ENCODE measurements at places on chromosomes 3 and 15.

- no peak for DNase-seq
Measured at GRCh38 chr3:106957029-106957428, 420.2 kb upstream of the CCDC54 start.

DNA sequence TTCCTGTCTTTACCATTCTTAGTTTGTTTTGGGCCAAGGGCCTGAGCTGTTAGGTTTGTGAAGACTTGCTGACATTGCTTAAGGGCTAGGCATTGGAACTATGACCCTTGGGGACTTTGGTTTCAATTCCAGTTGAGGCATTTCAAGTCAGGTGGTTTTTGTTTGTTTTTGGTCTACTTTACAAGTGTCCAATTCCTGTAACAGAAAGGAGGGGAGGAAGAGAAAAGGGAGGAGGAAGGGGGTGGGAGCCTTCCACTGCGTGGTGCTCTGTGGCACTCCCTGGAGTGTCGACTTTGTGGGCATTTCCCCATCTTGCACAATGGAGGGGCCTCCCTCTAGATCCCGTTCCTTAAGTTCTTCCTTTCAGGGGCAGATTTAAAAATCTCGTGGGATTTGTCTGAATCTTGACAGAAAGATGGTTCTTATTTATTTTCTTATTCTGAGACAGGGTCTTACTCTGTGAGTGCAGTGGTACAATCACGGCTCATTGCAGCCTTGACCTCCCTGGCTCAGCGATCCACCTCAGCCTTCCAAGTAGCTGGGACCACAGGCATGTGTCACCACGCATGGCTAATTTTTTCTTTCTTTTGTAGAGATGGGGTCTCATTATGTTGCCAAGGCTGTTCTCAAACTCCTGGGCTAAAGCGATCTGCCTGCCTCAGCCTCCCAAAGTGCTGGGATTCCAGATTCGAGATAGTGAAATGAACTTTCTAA, 59.5 kb upstream of the RYK start:
- no peak for DNase-seq

DNA sequence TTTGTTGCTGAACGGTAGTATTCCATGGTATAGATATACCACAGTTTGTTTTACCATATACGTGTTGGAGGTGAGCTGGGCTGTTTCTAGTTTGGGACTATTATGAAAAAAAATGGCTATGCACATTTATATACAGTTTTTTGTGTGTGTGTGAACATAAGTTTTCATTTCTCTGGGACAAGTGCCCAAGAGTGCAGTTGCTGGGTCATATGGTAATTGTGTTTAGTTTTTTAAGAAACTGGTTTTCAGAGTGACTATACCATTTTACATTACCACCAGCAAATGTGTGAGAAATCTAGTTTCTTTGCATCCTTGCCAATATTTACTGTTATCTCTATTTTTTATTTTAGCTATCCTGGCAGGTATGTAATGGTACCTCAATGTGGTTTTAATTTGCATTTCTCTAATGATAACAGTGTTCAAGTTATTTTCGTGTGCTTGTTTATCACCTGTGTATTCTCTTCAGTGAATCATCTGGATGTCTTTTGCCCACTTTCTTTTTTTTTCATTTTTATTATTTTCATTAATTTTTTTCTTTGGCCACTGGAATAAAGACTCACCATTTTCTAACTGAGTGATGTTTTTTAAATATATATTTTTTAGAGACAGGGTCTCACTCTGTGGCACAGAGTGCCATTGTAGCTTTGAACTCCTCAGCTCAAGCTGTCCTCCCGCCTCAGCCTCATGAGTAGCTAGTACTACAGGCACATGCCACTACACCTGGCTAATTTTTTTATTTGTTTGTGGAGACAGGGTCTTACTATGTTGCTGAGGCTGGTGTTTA, 75.3 kb downstream of the ZNF609 start:
- no peak for DNase-seq

DNA sequence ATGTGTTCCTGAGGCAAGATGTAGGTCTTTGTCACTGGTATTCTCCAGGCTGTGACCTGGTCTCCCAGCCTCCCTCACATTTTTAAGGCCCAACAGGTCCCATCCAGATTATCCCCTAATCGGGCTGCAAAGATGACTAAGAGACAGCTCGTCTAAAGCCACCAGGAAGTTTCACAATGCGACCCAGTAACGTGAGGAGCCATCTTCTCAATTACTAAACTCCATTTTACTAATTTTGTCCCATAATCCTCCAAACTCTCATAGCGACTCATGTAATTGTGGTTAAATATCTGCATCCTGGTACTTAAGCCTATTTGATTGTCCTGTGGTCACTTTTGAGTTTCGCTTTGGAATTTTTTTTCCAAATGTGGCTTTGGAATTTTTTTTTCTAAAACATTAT, 8.7 kb upstream of the PLA2G4F start:
- DNase-seq, result no peak

DNA sequence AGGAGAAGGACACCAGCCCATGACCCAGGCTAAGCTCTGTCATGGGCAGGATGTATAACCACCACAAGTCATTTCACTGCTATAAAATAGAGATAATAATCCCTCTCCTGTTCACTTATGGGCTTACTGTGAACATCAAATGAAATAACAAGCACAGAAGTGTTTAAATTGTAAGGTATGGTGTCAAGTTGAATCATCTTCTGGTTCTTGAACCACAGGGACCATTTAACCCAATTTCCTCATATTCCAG, 44.3 kb upstream of the TLE3 start:
- DNase-seq, result no peak

DNA sequence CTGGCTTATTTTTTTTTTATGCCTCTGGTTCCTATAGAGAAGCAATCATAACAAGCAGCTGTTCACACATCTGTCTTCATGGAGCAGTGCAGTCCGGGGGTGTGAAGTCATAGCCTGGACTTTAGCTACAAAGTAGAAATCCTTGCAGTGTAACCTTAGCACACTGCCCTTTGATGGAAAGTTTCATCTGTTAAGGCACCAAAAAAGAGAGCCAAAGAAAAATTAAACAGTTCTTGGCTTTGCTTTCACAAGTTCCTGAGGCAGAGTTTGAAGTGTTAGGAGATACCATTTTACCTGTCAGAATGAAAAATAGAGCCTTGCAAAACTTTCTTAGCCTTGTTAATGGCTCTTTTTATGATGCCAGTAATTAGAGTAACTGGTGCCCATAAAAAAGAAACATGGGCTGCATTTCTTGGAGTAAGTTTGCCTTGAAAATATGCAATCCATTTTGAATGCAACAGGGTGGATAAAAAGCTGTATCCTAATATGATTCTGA, 84.1 kb downstream of the PIK3R4 start:
- no peak for DNase-seq

DNA sequence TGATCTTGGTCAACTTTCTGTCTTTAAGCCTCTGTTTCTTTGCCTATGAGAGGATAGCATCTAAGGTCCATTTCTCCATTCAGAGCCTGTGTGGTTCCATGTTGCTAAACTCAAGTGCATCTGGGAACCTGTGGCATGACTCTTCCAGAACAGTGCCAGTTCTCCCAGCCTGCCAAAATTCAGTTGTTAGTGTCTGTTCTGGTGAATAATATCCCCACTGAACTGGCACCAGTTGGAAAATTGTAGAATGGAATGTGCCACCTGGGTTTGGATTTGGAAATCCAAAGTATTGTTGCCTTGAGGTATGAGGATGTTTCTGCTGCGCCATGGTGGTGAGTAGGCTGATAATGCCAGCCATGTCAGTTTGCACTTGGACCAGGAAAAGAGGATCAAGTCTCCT, 31.3 kb downstream of the TIMP4 start:
- DNase-seq, result no peak

DNA sequence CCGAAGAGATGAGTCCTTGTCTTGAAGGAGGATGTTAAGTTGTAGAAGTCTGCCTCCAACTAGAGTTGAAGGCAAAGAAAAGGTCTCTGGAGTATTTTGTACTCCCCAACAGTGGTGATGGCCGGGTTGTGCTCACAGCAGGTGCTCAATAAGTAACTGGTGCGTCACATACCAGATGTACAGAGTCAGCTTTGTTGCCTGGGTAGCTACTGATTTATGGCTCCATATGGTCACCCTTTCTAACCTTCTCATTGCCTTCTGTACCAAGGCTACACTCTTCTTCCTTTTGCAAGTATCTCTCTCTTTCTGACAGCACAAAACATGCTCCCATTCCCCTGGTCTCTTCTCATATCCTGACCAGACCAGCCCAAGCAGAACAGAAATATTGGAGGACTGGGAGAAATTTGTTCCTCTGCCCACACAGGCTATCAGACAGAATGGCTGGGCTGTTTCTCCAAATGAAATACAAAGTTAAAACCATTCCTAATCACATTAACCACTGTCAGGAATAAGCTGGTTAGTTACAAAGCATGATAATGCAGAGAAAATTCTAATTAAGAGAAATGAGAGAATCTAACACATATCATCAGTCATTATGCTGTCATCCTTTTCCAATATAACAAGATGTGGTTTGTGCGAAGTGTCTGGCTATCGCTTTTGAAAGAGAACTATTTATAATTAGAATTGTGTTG, 150.1 kb upstream of the LRRN1 start:
- DNase-seq, result no peak

DNA sequence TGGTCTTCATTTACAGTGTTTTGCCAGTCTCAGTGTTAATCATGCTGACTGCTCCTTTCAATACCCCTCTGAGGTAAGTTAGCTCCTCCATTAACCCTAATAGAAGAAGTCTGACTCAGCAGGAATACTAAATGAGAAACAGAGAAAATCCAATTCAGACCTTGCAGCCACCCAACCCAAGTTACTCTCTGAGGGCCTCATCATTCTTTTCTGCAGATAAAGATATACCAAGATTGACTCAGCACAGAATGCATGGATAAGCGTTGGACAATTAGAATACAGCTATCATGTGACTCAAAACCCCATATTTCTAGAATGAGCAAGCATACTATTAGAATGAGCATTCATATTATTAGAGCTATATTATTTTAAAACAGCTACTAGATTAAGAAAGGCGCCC, 389.1 kb upstream of the SGO1 start:
- DNase-seq, result no peak

GRCh38 chr3:41430391-41430790, 231.1 kb downstream of the CTNNB1 start:
- DNase-seq, result no peak

- DNase-seq, result no peak
Measured at GRCh38 chr15:25764980-25765735, 98.0 kb downstream of the ATP10A start.

DNA sequence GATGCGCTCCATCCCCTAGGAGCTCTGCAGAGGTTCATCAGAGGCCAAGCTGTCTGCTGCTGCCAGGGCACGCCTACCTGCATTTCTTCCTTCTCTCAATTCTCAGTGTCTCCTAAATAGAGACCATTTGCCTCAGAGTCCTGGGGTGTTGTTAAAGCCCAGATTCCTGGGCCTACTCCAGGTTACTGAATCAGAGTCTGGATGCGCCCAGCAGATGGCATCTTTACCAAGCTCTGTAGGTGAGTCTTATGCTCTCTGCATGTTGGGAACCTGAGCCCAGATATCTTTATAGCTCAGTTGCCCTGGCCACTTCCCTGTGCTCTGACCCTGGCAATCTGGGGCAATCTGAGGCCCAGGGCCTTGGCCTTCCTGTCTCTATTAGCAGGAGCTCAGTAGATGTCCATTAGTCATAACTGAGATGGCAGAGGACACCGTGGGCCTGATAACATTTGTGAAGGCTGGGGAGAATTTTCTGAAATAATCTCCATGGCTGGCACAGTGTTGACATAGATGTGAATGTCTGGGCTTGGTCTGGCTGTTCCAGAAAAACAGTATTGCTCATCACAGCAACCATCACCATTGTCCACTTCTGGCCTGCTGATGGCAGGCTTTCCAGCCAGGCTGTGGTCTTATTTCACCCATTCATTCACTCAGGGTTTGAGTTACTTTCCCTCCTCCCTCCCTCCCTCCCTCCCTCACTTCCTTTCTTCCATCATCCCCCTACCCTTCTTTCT, 13.3 kb upstream of the RBP1 start:
- DNase-seq, result no peak

DNA sequence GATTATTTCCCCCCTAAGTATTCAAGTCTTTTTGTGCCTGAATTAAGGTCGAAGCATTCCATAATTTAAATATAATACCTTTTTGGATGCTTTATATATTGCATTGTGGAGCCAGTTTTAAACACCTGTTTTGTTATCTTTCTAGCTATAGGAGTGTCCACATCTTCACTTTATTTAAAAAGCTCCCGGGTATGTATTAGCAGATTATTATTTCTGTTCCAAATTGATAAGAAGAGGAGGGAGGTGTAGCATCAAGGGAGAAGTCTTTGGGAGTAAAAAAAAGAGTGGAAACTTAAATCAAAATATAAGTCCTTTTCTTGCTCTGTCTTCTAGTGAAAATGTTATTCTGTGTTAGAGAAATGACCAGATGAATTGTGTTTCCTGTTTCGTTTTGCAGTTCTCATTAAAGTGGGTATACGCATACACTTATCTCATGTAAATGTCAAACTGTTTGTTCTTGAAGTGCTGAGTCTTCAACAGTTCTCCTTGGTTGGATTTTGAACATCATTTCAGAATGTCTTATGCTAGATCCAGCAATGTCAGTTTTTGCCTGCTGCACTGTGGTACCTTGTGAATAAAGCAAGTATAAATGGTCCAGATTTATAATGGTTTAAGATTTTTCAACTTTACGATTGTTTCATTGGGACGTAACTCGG, 105.8 kb downstream of the FNDC3B start:
- no peak for DNase-seq

DNA sequence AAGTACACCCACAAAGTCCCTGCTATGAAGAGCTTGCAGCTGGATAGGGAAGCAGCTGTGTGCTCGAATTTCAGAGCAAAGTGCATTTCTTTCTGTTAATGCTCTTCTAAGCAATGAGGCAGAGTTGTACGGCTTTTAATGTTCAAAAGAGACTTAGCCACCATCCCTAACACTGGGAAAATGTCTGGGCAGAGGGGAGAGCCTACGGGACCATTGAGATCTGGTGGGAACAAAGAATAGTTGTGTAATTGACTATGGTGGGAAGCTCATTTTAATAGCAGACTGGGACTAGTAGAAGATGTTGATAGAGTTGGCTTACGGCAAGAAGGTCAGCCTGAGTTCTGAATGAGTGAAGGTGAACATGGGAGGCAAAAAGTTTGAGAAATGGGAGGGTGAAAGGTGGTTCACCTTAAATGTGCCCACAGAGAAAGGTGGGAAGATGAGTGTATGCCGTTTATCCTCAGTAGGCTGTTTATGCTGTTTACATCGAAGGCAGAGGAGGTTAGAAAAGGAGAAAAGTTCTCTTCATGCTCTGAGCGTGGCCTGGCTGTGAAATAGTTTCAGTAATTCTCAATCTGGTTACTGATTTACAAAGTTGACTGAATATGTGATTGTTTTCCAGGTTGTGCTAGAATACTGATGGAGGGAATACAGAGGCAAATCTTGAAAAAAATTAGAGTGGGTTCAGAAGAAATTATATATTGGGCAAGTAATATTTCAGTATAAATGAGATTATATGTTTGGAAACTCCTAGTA, 22.9 kb upstream of the UTS2B start:
- no peak for DNase-seq
